Astrocyte (in vitro differentiated cells and primary cell): ENCODE measurements at places on chromosomes 2 and 18. TPM values are rescaled to one million over a fixed set of nuclear protein-coding genes. Genes with fewer than 3 reads are reported as not detected.

The SLC9A4 gene
- total RNA-seq, result 0.07 and 0.09 TPM in 2 replicates

The ASPRV1 gene
- total RNA-seq, result 0.23 and 0.26 TPM in 2 replicates

- DNase-seq, result no peak
- H3K4me1 ChIP-seq, result no peaks in the 10 kb centered on the region
- no peaks in the 10 kb centered on the region for H3K36me3 ChIP-seq
- H3K27me3 ChIP-seq, result peaks cover 18% of the 10 kb centered on the region
Observed at GRCh38 chr2:121043827-121044222, 241.2 kb downstream of the TFCP2L1 start.

GRCh38 chr2:18910843-18911242 lies 321.5 kb upstream of the NT5C1B start:
- no peaks in the 10 kb centered on the region for H3K36me3 ChIP-seq
- peaks cover 10% of the 10 kb centered on the region for H3K4me1 ChIP-seq
- DNase-seq, result peak; percentile 82
- no peaks in the 10 kb centered on the region for H3K27me3 ChIP-seq
- H3K4me3 ChIP-seq, result peak overlapping the region; percentile 2

- no peaks in the 10 kb centered on the region for H3K27me3 ChIP-seq
- no peaks in the 10 kb centered on the region for H3K36me3 ChIP-seq
- DNase-seq, result no peak
- H3K27ac ChIP-seq, result no peak overlapping the region
Observed at GRCh38 chr2:150856596-150857281, 369.3 kb upstream of the RND3 start.
